NCI-H510A treated with DMSO at 0.1 percent for 48 hours (cell line): ENCODE measurements at places on chromosomes 2 and 18.

- no peak for DNase-seq
These were observed 63.2 kb downstream of the MOGAT1 start for GRCh38 chr2:222734703-222735014.

DNA sequence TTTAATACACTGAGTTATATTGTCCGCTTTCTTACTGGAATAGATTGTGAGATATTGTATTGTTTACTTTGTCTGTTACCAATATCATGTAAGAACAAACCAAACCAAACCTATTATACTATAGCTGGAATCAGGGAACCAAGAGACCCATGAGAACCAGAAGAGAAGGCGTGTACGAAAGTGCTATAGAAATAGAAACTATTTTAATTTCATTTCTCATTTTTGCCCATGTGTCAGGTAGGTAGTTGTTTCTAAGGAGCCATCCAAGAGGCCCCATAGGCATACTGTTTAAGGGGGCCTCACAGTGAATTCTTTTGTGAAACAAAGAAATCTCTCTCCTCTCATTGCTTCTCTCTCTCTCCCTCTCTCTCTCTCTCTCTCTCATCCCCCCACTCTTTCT lies 363.6 kb downstream of the RNF144A start:
- no peak for DNase-seq

DNA sequence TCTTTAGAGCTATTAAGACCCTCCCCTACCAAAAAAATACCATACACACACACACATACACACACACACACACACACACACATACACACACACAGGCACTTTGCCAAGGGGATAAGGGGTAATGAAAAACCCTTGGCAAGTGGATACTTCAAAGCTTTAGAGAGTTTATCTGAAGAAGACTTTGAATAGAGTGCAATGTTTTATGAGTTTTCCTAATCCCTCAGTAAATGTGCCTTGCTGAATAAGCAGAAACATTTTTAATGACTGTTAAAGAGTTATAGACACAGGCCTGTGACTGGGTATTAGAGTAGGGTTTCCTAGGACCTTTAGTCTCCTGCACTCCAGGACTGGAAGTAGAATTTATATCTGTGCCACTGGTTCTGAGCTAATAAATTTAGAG lies 75.5 kb upstream of the CTAGE1 start:
- no peak for DNase-seq

- no peak for DNase-seq
These were observed 148.3 kb downstream of the AQP4 start for GRCh38 chr18:26717123-26717719.

- DNase-seq: no peak
These were observed 64.6 kb downstream of the ZC3H6 start for GRCh38 chr2:112339986-112340385.

GRCh38 chr2:37644191-37644590 lies 27.3 kb downstream of the CDC42EP3 start:
- DNase-seq: no peak

DNA sequence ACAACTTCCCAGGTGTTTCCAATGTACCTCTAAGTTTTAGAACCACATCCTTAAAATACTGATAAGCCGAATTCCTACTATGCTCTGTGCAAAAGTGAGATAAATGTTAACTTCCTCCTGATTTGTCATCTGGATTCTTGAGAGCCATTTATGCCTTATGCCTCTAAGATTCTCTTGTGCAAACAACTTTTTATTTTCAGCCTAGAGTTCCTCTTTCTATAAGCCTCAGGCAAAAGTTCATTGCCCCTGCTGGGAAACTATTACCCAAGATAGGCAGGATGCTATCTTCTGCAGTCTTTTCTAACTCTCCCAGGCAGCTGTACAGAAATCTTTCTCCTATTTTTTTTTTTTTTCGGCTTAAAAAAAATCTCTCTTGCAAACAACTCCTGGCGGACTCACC lies 216.1 kb downstream of the KCNJ3 start:
- DNase-seq: no peak

DNA sequence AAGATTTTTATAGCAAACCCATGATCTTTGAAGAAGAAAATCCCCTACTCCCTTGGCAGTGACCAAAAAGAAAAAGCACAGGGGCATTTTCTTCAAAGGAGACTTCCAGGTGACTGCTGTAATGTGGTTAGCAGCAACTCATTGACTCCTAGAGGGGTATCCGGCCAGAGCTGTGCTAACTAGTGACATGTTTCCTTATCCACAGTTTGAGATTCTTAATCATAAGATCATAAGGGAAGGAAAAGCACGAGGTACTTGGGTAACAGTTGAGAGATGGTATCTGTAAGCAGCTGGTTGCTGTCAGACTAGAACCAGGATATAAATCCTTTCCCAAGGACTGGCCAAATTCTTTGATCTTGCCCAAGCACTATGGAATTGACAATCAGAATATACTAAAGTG lies 124.7 kb downstream of the MREG start:
- DNase-seq: no peak

- no peak for DNase-seq
These were observed 84.1 kb upstream of the NABP1 start for GRCh38 chr2:191593622-191594385.
